ENCODE measurements at places on chromosomes 2 and 18.

- DNase-seq, result no peak
These were observed 40.3 kb downstream of the SMC6 start for GRCh38 chr2:17713291-17713690.

GRCh38 chr2:108813732-108814131, 27.2 kb downstream of the CCDC138 start:
- no peak for DNase-seq

DNA sequence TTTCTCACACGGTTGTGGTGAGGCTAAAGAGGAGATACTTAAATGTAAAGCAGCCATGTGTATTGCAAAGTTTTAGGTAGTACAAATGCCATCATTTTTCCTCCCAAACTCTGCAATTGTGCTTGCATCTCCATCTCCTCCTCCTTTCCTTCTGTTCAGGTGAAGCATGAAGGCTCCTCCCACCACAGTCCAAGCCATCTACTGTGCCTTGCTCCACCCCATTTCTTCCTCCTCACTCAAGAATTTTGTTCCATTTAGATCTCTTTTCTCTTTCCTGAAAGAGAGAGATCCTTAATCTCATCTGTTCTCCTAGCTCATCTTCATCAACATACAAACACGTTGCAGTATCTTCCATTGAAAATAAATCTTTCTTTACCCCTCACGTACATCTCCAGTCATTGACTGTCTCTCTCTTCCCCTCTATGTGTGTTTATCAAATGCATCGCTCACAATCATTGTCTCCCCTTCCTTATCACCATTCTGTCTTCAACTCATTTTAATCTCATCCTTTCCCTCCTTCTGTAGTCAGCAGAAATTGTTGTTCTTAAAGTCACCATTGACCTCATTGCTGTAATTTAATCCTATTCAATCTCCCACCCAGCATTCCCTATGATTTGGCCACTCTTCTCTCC, 392.1 kb downstream of the RAD51AP2 start:
- no peak for DNase-seq

- DNase-seq, result peak; percentile 10
These were observed 129.8 kb downstream of the BCL2L11 start for GRCh38 chr2:111250448-111251030.

GRCh38 chr2:144041612-144042011, 478.3 kb downstream of the ZEB2 start:
- DNase-seq, result no peak

- DNase-seq, result no peak
These were observed 150.1 kb downstream of the TNS1 start for GRCh38 chr2:217852555-217853211.

GRCh38 chr2:29269095-29269764, 154.0 kb downstream of the CLIP4 start:
- no peak for DNase-seq

- no peak for DNase-seq
These were observed 43.6 kb downstream of the MCFD2 start for GRCh38 chr2:46871976-46872381.

DNA sequence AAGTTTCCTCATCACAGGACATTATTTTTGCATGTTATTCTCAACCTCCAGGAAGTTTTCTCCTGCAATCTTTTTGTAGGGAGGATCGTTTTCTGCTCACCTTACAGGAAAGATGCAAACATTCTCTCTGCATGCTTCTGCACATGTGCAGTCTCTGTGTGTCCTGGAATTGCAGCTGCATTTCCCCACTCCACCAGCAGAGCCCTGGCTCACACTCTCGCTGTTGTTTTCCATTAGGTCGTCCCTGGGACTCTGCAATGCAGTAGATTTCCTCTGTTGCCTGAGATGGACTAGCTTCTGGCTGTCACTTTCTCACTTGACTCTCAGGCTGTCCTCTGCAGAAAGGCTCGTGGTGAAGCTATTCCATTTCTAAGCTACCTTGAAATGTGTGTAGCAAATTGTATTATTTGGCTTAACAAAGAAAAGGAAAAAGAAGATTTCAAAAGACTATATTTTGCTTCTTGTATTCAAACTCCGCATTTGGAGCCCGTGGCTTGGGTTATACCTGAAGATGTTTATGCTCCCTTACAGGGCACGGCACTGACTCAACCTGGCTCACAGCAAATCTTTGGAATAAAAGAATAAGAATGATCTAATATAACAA, 346.7 kb downstream of the RAD51AP2 start:
- DNase-seq, result peak; percentile 21

GRCh38 chr2:37780387-37780676, 108.9 kb upstream of the CDC42EP3 start:
- DNase-seq, result peak; percentile 74

DNA sequence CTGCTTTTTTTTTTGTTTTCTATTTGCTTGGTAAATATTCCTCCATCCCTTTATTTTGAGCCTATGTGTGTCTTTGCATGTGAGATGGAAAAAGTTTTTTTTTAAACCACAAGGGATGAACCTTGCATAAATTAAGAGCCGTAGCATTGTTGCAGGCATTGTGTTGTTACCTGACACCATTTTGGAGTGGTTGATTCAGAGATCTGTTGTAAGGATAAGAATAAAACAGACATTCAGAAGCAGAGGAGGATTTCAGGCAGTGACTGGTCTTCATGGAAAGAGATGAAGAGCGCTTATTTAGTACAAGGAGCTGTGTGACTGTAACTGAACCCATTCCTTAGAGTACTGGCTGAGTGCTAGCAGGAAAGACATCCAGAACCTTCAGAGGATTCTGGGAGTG, 101.2 kb downstream of the LTBP1 start:
- peak; percentile 75 for DNase-seq

GRCh38 chr2:27973592-27973991, 83.1 kb downstream of the BABAM2 start:
- DNase-seq, result no peak

DNA sequence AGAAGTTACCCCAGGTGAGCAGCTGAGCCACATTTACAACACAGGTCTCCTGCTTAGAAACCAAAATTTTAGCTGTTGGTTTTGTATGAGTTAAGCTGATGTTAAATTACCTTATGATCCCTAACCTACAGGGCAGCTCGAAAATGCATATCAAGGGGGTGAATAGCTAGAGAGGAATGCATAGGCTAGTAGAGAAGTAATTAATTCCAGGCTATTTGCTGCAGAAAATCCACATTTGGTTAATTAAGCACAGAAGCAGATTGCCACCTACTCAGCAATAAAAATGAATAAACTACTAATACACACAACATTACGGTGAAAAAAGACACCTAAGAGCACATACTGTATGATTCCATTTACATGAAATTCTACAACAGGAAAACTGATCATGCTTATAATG, 91.4 kb downstream of the OSBPL1A start:
- peak; percentile 13 for DNase-seq

DNA sequence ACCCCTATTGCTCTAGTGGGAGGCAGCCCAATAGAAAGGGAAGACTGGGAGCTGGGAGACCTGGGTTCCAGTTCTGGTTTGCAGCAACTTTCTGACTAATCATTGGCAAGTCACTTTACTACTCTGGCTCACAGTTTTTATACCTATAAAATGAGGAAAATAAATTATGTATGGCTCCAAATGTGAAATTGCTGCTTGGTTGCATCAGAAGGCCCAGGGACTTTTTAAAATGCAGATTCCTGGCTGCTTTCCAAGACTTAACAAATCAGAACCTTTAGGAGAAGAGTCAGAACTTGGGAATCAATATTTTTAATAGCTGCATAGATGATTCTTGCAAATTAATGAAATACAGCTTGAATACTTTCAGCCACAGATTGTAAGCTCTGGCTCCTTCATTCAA, 943.9 kb downstream of the EPHA4 start:
- DNase-seq, result no peak

DNA sequence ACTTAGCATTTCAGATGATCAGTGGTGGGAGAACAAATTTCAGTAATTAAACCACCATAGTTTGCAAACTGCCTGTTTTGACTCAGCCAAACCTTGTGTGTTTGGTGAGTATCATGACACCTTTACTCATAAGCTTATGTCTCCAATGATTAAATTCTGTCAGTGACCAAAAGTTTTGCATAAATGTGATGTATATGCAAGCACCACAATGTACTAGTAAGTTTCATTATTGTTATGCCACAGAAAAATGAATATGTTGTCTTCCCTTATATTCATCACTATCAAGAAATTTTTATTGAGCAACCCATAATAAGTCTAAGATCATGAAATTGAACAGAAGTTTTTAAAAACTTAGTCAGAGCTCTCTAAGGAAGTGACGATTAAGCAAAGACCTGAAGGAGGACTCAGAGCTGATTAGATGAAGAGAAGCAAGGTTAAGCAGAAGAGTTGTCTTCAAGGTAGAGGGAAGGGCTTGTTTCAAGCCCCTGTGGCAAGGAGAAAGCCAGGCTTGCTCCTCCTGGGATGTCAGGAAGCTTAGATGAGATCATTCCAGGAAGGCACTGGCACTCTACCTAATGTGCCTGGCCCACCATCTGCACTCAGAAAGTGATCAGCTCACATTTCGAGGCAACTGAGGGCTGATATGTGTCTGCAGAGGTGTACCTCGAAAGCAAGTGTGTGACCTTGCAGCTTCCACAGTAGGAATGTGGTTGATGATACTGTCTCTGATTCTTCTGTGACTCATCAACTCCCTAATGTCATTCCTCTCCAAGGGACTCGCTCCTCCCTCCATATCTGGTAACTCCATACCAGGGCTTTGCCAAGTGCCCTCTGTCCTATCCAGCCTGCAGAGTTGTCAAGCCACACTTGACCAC, 54.7 kb downstream of the KCTD18 start:
- peak; percentile 61 for DNase-seq

DNA sequence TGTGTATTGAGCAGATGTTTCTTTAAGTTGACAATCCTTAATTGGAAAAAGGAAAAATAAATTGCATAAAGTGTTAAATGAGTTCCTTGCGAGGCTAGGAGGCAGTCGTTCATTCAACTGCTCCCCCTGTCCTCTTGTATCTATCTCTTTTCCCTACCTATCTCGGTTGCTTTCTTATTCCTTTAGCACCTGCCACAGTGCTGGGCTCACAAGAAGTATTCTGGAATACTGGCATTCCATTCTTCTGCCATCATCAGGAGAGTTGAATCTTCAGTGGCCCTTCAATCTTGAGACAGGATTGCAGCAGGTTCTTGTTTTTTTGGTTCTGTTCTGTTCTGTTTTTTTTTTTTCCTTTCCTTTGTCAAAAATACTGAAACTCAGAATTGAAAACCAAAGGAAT, 143.1 kb upstream of the AQP4 start:
- no peak for DNase-seq

GRCh38 chr2:219362524-219363164, 25.1 kb downstream of the DNPEP start:
- peak; percentile 97 for DNase-seq

DNA sequence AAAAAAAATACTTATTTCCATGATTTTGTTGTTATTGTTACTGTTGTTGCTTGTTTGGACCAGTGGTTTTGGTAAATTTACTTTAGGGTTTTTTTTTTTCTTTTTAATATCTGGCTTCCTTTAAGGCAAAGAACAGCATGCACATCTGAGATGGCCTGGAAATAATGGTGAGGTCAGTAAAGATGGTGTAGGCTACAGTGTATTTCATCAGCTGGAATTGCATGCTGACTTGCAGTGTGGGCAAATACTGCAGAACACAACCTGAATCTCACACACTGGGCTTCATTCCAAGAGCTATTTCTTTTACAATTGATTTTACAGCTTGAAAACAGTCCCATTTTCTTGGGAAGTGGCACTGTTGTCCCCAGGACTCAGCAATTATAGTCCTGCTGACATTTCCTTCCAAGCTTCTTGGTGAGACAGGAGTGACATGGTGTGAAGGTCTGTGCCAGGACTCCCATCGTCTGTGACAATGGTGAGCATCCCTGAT, 376.1 kb upstream of the SOX11 start:
- no peak for DNase-seq

DNA sequence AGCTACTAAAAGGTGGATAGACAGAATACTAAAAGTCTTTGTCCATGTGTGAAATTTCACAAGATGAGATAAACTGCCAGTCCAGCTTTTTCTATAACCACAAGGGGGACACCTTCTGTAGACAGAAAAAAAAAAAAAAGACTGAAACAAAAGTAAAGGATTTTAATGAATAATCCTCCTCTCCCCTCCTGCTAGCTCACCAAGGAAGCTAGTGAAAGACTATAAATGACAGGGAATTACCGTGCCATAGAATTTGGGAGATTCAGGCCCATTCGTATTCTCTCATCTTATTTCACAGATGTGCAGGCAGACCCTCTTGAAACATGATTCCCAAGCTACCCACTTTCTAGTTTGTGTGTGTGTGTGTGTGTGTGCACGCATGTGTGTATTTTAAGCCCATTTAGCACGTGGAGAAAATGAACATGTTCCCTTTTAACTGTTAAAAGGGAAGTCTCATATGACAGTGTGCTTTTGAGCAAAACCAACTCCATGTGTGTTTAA, 36.3 kb upstream of the SLC8A1 start:
- DNase-seq, result no peak
